ENCODE measurements at places on chromosomes 5 and 9. TPM values are rescaled to one million over a fixed set of nuclear protein-coding genes. Genes with fewer than 3 reads are reported as not detected.

CER1 gene
- 0.29 TPM for polyA plus RNA-seq

FOXD4L5 gene
- polyA plus RNA-seq = 0.86 TPM

PRDM9 gene
- polyA plus RNA-seq = not detected

CARTPT gene
- not detected for polyA plus RNA-seq

ZNF462 gene
- 8.7 TPM for polyA plus RNA-seq

DPP7 gene
- polyA plus RNA-seq = 23.5 TPM

ARHGEF39 gene
- 3.7 TPM for polyA plus RNA-seq

KCNN2 gene
- 8.8 TPM for polyA plus RNA-seq

ERGIC1 gene
- polyA plus RNA-seq = 91.2 TPM

NDOR1 gene
- 10.6 TPM for polyA plus RNA-seq

NMUR2 gene
- polyA plus RNA-seq = 1.6 TPM

CCL19 gene
- polyA plus RNA-seq = not detected

SPINK13 gene
- polyA plus RNA-seq = 0.47 TPM

TLX3 gene
- not detected for polyA plus RNA-seq

AGPAT2 gene
- polyA plus RNA-seq = 13.3 TPM

- no peak for DNase-seq
These were observed 211.7 kb downstream of the DENND1A start for GRCh38 chr9:123718188-123718587.

- no peak for DNase-seq
These were observed 9.8 kb downstream of the CKMT2 start for GRCh38 chr5:81242906-81243436.

- no peak for DNase-seq
These were observed 106.7 kb downstream of the FOCAD start for GRCh38 chr9:20790721-20791120.

- no peak for DNase-seq
These were observed 3.6 kb downstream of the SYNPO start for GRCh38 chr5:150644058-150644457.

GRCh38 chr9:69036309-69036708, 757 bp downstream of the FXN start:
- no peak for DNase-seq

GRCh38 chr9:109013679-109014607, 644 bp upstream of the CTNNAL1 start:
- DNase-seq = peak; percentile 43

GRCh38 chr5:96316487-96316886, 116.6 kb downstream of the PCSK1 start:
- no peak for DNase-seq

GRCh38 chr9:38082446-38083287, 13.6 kb upstream of the SHB start:
- peak; percentile 11 for DNase-seq

DNA sequence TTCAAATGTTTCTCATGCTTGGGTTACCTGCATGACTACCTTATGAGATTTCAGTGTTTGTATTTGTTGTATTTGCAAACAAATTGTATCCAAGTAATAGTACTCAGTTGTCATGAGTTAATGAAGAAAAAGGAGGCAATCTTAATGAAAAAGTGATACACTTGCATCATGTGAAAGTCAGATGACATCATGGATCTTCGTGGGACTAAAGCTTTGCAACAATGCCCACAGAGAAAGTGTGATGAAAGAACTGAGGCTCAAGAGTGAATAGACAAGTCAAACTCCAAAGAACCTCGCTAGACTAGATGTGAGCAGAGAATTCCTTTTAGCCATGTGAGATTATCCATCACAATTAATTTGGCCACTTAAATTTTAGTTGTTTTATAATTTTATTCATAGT, 75.4 kb upstream of the ADRB2 start:
- DNase-seq = no peak

DNA sequence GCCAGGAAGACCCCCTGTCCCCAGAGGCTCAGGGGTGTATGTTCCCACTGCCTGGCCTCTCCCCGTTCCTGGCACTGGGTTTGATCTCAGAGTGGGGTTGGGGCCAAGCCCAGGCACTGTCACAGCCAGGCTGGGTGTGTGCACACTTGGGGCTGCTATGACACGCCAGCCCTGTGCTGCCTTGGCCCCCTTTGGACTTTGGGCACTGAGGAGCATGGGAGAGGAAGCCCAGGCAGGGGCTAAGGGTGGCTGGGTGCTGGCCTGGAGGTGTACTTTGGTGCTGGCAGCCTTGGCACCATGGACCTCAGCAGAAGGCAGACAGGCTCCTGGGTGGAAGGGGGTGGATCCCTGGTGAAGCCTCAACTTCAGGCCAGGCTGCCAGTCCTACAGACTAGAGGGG, 223.6 kb upstream of the ISL1 start:
- no peak for DNase-seq

- DNase-seq = no peak
These were observed 216.8 kb downstream of the TUSC1 start for GRCh38 chr9:25461416-25461815.

DNA sequence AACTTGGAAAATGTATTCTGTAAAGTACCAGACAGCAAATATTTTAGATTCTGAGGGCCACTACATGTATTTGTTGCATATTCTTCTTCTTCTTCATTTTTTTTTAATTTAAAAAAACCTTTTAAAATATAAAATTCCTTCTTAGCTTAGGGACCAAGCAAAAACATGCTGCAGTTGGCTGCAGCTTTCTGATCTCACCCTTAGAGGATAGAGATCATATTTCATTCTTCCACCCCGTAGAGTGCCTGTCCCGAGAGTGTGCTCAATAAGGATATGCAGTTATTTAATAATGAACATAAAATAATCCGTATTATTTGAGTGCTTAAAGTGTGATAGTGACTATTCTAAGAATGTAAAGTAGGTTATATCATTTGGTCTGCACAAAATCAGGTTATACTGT, 204.2 kb upstream of the CD180 start:
- no peak for DNase-seq

GRCh38 chr5:56354836-56355235, 121.7 kb upstream of the ANKRD55 start:
- no peak for DNase-seq

GRCh38 chr5:22514231-22514630, 338.9 kb downstream of the CDH12 start:
- no peak for DNase-seq

DNA sequence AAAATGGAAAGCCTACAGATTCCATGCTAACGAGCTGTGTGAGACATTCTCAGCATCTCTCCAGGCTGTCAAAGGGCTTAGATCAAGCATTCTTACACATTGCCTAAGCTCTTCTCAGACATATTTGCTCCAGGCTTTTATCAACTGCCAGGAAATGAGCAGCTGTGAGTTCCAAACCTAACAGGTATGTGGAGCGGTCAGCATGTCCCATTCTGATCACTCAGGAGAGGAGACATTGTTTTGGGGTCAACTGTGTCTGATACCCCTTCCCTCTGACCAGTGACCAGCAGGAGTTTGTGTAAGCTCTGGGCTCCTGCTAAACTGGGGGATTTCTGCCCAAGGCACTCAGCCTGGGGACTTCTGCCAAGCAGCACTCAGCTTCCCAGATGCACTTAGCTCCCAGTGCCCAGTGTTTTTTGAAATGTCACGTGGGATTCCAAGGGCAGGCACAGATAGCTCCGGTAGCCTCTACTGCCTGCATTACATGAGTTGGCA, 229.1 kb downstream of the SEC61B start:
- DNase-seq = no peak

GRCh38 chr9:93465855-93466254, 12.5 kb upstream of the FAM120AOS start:
- DNase-seq = no peak

GRCh38 chr9:134379831-134380365, 53.6 kb downstream of the RXRA start:
- no peak for DNase-seq

GRCh38 chr5:52007230-52007858, 624.1 kb downstream of the ISL1 start:
- peak; percentile 34 for DNase-seq

DNA sequence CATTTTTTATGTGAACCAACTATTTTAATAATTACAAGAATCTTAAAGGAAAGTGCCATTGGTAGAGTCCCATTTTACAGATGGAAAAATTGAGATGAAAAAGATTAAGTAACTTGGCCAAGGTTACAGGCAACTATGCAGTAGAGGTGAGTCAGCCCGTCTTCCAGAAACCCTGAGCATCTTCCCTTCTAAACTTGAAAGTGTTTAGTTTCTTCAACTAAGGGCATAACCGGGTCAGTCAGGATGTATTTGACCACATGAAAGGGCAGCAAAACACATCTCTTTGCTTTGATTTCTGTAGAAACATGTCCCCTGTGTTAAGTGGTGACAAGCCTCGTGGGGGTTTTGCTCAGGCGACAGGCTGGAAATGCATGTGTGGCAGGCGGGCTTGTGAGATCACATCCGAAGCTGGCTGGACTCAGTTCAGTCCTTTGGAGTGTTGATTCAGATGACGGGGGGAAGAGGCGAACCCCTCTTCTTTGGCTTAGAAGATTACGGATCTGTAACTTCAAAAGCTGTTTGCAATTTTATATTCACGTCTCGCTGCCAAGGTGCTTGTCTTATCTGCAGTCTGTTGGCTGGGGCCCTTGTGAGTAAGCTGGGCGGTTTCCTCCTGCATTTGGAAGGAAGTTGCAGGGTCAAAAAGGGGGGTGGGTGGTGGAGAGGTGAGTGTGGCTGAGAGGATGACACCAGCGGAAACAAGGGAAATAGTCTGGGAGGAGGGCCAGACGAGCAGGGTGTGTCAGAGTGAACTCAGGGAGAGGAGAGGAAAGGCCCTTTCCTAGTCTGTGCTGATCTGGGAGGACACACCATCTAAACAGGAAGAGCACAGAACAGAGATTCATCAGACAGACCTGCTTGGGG, 78.9 kb upstream of the RPS23 start:
- DNase-seq = peak; percentile 93

GRCh38 chr9:122900791-122901190, 4.4 kb downstream of the RC3H2 start:
- no peak for DNase-seq

- DNase-seq = no peak
These were observed 201.1 kb upstream of the CHD1 start for GRCh38 chr5:99129768-99130501.

DNA sequence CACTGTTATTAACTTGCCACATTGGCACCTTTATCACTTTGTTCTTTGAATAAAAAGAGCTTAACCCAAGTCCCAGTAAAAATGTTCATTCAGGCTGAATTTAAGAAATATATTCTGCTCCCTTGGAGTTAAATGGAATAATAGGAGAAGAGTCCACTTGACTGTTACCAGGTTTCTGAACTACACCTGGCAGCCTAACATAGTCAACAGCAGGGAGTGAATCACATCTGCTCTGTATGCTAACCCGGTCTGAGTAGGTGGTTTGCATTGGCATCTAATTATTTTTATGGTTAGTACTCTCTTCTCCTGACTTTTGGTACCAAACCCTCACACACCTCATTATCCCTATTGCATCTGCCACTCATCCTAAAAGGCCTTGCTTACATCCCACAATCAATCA, 86.7 kb downstream of the STK32A start:
- DNase-seq = no peak

GRCh38 chr5:109792613-109793012, 102.9 kb downstream of the MAN2A1 start:
- DNase-seq = no peak

DNA sequence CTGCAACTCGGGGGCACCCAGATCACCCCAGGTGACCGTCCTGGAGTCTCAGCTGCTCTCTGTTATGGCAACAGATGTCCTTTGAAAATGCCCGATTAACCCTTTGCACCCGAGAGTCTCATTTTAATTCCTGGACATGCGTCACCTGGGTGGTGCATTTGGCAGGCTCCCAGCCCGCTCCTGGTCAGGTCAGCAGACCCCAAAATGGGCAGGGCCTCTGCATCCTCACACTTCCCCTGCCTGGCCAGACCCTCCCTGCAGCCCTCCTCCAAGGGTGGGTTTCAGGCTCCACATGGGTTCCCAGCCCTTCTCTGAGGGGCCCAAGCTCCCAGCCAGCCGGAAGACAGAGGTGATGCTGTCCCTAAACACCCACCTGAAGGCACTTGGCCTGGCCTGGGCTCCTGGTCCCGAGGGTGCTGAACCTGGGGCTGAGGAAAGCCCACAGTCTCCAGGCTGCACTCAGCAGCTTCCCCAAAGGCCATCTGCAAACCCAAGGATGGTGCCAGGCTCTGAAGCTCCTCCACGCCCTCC, 69.4 kb downstream of the PSMB7 start:
- DNase-seq = no peak

- no peak for DNase-seq
These were observed 74.0 kb downstream of the GNAQ start for GRCh38 chr9:77957652-77958051.

- DNase-seq = no peak
These were observed 638.8 kb upstream of the WWC1 start for GRCh38 chr5:167652690-167653089.

- no peak for DNase-seq
These were observed 48.3 kb upstream of the LRRC14B start for GRCh38 chr5:143041-143440.

DNA sequence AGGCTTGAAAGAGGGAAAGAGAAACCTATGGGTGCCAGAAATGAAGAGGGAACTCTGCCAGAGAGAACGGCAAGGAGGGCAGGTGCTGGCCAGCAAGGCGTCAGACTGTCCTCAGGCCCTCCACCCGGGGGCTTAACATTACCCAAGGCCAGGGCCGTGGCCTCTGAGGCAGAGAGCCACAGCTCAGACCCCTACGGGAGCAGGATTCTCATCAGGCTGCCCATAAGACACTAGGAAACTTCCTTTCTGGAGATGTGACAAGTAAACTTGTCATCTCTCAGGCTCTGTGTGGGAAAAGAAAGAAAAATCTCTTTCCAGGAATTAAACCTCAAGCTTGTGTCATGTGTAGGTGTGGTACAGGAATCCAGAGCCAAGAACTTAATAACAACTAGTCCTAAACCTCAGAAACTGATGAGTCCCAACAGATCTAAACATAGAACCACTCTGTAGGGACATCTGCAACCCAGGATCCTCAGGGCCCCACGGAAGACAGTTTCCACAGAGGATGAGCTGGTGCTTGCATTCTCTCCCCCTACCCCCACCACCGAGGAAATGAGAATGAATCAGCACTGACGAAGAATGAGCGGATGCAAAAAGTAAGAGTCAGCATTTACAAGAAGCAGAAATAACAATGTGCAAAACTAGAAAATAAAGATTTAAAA, 74.3 kb downstream of the DCP2 start:
- peak; percentile 80 for DNase-seq

- DNase-seq = peak; percentile 72
These were observed 381 bp downstream of the MED22 start for GRCh38 chr9:133347515-133347984.

GRCh38 chr9:87675906-87676515, 49.9 kb upstream of the CTSL start:
- DNase-seq = no peak

- no peak for DNase-seq
These were observed 17.7 kb downstream of the NSG2 start for GRCh38 chr5:174063082-174063756.

Measured in muscle of back (tissue), 13 donors.